Spinal cord (tissue), 10 donors: ENCODE measurements at places on chromosomes 13 and 19. TPM values are rescaled to one million over a fixed set of nuclear protein-coding genes. Genes with fewer than 3 reads are reported as not detected.

LGALS4 gene
- total RNA-seq = 0.89 TPM

LGI4 gene
- total RNA-seq = 18.5 TPM

DNA sequence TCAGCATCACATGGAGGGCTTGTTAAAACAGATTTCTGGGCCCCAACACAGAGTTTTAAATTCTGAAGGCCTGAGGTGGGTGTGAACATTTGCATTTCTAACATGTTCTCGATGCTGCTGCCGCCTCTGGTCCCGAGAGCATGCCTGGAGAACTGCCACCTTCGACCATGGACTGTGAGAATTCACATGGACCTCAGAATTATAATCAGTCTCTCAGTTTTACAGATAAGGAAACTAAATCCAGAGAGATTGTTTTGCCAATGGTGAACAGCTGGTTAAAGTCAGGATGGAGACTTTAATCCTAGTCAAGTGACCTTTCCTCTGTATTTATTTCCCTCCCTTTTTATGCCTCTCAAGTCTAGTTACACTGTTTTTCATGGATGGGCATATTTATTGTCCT is 14.7 kb downstream of the ALOX5AP start:
- H3K4me1 ChIP-seq = peaks cover 15% of the 10 kb centered on the region
- H3K27me3 ChIP-seq = peaks cover 2% of the 10 kb centered on the region
- no peak overlapping the region for H3K4me3 ChIP-seq
- no peak overlapping the region for H3K27ac ChIP-seq
- DNase-seq = no peak
- H3K36me3 ChIP-seq = no peaks in the 10 kb centered on the region

DNA sequence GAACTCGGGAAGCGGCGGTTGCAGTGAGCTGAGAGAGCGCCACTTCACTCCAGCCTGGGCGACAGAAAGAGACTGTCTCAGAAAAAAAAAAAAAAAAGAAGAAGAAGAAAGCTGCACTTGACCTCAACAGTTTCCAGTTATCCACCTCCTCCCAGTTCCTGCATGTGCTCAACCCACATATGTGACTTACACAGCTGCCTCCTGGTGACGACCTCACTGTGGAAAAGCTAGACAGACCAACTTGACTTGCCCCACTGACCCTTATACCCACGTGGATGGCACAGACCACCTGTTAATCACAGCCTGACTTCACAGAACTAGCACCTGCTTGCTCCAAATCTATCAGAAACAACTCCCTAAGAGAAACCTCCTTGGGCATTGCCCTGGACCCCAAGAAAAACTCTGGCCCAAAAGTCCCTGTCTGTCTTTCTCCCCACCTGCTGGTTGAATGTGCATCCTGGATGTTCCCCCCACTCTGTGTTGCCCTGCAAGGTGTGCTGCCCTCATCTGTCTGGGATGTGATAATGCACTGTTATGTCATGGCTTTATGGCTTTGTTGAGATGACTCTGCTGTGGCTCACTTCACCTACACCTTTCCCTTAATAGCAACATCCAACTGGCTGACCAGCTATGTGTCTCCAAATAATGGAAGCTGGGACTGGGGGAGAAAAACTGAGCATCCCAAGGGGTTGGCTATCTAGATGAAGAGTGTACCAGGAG is 2.8 kb downstream of the ZNF20 start:
- peaks cover 21% of the 10 kb centered on the region for H3K4me1 ChIP-seq
- H3K27me3 ChIP-seq = no peaks in the 10 kb centered on the region
- H3K27ac ChIP-seq = no peak overlapping the region

GRCh38 chr13:46179969-46180763 is 1.8 kb downstream of the LCP1 start:
- no peak overlapping the region for H3K4me3 ChIP-seq
- H3K27me3 ChIP-seq = no peaks in the 10 kb centered on the region
- no peak overlapping the region for H3K27ac ChIP-seq
